Endothelial cell of coronary artery (primary cell): ENCODE measurements at places on chromosomes 3 and 15. TPM values are rescaled to one million over a fixed set of nuclear protein-coding genes. Genes with fewer than 3 reads are reported as not detected.

The ATP13A4 gene
- total RNA-seq: 0.09 TPM in 2 replicates

The RBP2 gene
- not detected in 2 replicates for total RNA-seq

The SNX22 gene
- 0.28 and 0.45 TPM in 2 replicates for total RNA-seq

The PLSCR5 gene
- not detected in 2 replicates for total RNA-seq

The ALDH1A3 gene
- total RNA-seq: 81.3 and 82.6 TPM in 2 replicates

The GOLGA8G gene
- total RNA-seq: not detected in 2 replicates

The PPCDC gene
- total RNA-seq: 6.0 and 9.1 TPM in 2 replicates

The SAMD7 gene
- total RNA-seq: not detected in 2 replicates

The SLC7A14 gene
- total RNA-seq: 1.6 and 11.0 TPM in 2 replicates

The NEK11 gene
- total RNA-seq: 3.0 TPM in 2 replicates

The HES1 gene
- 34.5 and 37.8 TPM in 2 replicates for total RNA-seq

The C15orf62 gene
- total RNA-seq: 0.63 and 0.66 TPM in 2 replicates

The MAPKAPK3 gene
- 16.8 and 19.8 TPM in 2 replicates for total RNA-seq

The NME9 gene
- 0.27 TPM in 1 of 2 replicates, not detected in the other for total RNA-seq

The ALDH1L1 gene
- total RNA-seq: 0.28 TPM in 1 of 2 replicates, not detected in the other

The SLC28A2 gene
- total RNA-seq: not detected in 2 replicates

The PCSK6 gene
- total RNA-seq: 0.27 and 0.94 TPM in 2 replicates

The ADGRG7 gene
- not detected in 2 replicates for total RNA-seq

The REC114 gene
- not detected in 2 replicates for total RNA-seq

The FAM162A gene
- total RNA-seq: 15.0 and 26.7 TPM in 2 replicates

The SPINT1 gene
- total RNA-seq: 0.45 and 0.56 TPM in 2 replicates

The CLEC3B gene
- total RNA-seq: 0.72 and 2.6 TPM in 2 replicates

The FANCD2OS gene
- total RNA-seq: not detected in 2 replicates
